ENCODE measurements at places on chromosomes 12 and 14.

DNA sequence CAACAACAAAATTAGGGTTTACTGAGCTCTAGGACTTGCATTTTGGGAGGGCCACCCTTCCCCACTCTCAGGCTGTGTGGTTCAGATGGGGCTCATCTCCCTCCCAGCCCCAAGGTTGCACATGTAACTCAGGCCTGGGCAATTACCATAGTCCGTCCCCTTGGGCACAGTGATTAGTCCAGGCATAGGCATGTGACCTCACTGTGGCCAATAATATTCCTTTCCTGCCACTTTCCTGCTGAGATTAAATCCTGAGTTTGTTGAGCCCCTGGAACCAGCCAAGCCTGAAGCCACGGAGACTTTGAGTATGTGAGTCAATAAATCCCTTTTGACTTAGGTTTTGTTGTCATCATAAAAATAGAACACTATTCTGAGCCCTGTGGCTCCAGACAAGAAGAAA, 113.0 kb downstream of the AACS start:
- DNase-seq, result no peak

- DNase-seq, result no peak
These were observed 121.6 kb downstream of the LLPH start for GRCh38 chr12:66008985-66009384.

DNA sequence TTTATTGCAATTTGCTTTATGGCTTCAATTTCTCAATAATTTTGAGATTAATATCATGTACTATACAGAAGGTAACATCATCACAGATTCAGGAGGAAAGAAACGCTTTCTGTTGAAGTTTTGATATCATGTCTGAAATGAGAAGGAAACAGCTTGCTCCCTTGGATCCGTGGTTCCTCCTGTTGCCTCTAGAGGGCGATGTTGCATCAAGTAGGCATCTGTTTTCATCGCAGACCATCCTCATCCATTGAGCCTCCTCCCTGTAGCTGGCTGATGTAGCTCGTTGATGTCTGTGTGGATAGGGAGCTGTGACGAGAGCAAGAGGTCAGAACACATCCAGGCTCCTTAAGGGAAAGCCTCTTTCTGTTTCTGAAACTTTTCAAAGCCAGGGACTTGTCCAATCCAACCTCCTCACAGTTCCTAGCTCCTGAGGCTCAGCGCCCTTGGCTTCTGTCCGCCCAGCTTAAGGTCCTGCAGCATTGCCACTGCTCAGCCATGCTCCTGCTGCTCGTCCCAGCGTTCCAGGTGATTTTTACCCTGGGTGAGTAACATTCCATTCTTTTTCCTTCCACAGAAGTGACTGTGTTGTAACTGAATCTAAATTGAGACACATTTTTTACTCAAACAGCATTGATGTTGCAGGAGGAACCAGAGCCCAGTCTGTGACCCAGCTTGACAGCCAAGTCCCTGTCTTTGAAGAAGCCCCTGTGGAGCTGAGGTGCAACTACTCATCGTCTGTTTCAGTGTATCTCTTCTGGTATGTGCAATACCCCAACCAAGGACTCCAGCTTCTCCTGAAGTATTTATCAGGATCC, 304.8 kb upstream of the OR4E1 start:
- peak; percentile 68 for DNase-seq

- no peak for DNase-seq
These were observed 15.2 kb downstream of the ZFP36L1 start for GRCh38 chr14:68777644-68778043.
